ENCODE measurements at places on chromosomes 3 and 15. TPM values are rescaled to one million over a fixed set of nuclear protein-coding genes. Genes with fewer than 3 reads are reported as not detected.

Gene SLC12A8
- 23.7 TPM for total RNA-seq

Gene CCR8
- total RNA-seq: not detected

Gene SH2D7
- 2.4 TPM for total RNA-seq

Gene BDH1
- 208 TPM for total RNA-seq

Gene POC1A
- total RNA-seq: 4.3 TPM

Gene SLC22A14
- total RNA-seq: not detected

Gene KATNBL1
- 41.4 TPM for total RNA-seq

Gene ZNF501
- total RNA-seq: 1.3 TPM

Gene EFCAB12
- 0.56 TPM for total RNA-seq

Gene COL6A6
- total RNA-seq: not detected

Gene C3orf20
- total RNA-seq: not detected

All from left colon (tissue), 2 donors.